ENCODE measurements at places on chromosomes 13 and 19. TPM values are rescaled to one million over a fixed set of nuclear protein-coding genes. Genes with fewer than 3 reads are reported as not detected.

- DNase-seq = peak; percentile 37
Measured at GRCh38 chr19:33316541-33317264, 14.4 kb upstream of the CEBPA start.

- DNase-seq = no peak
Measured at GRCh38 chr13:49608651-49609331, 19.5 kb upstream of the ARL11 start.

- no peak for DNase-seq
Measured at GRCh38 chr13:40164133-40164532, 502.3 kb downstream of the FOXO1 start.

GRCh38 chr13:99227909-99228688, 27.4 kb downstream of the UBAC2 start:
- DNase-seq = no peak

DNA sequence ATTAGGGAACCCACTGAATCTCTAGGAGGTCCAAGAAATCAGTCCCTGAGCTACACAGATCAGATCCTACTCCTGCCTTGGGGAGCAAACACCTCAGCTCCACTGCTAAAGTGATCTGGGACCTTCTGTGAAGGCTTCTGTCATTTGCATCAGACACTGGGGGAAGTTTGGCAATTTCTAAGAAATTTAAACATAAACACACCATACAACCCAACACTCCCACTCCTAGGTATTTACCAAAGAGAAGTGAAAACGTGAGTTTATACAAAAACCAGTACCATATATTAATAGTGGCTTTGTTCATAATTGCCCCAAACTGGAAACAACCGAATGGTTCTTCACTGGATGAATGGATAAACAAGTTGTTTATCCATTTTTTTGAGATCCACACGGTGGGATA, 7.3 kb upstream of the TYROBP start:
- DNase-seq = no peak

GRCh38 chr13:99008577-99008976, 30.7 kb upstream of the DOCK9 start:
- no peak for DNase-seq

GRCh38 chr13:25806264-25806974, 245.4 kb downstream of the SHISA2 start:
- DNase-seq = peak; percentile 70

- peak; percentile 61 for DNase-seq
Measured at GRCh38 chr19:46907880-46908279, 47.1 kb downstream of the ARHGAP35 start.

GRCh38 chr13:27535546-27535945, 84.8 kb downstream of the LNX2 start:
- no peak for DNase-seq

- DNase-seq = no peak
Measured at GRCh38 chr19:42330241-42330711, 4.8 kb downstream of the MEGF8 start.

DNA sequence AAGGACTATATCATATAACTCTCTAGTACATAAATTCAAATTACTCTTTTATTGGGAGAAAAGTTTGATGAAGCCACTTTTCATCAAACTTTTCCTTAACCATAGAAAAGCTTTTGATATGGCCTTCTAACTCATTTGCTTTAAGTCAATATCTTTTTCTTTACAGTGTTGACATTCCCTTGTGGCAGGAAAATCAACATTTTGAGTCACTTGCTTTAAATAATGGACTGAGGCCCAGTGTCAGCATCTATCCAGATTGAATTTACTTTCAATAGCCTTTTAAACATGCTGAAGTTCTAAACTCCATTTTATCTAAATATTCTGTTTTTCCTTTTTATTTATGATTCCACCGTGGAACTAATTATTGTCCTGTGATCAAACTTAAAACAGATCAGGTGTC, 62.7 kb downstream of the PCDH9 start:
- no peak for DNase-seq

DNA sequence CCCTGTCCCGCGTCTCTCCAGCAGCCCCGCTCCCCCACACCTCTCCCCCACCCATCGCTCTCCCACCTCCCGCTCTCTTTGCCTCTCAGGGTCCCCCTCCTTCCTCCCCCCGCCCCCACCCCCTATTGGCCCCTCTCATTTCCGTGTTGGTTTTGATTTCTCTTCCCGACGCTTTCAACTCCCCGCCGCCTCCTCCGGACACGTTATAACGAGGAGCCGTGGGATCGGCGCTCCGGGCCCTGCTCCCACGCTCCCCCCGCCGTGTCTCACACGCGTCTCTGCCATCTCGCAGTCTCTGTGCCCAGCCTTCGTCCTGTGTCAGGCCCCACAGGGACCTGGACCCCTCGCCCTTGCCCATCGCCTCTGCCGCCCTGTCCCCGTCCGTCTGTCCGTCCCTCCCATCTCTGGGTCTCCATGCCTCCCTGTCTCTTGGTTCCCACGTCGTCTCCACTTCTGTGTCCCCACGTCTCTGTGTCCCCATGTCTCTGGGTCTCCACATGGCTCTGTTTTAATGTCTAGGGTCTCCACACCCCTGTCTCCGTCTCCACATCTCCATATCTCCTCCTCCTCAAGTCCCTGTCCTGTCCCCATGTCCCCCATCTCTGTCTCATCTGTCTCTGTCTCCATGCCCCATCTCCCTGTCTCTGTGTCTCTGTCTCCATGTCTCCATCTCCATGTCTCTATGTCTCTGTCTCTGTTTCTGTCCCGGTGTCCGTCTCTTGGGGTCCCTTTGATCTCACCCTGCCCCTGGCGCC, 13.1 kb downstream of the ERFL start:
- DNase-seq = no peak

GRCh38 chr13:92510416-92510815, 716.2 kb upstream of the GPC6 start:
- no peak for DNase-seq

- DNase-seq = no peak
Measured at GRCh38 chr13:52652980-52653303, 306 bp downstream of the SUGT1 start.

- DNase-seq = peak; percentile 52
Measured at GRCh38 chr13:20197361-20197834, 4.7 kb upstream of the GJB2 start.

DNA sequence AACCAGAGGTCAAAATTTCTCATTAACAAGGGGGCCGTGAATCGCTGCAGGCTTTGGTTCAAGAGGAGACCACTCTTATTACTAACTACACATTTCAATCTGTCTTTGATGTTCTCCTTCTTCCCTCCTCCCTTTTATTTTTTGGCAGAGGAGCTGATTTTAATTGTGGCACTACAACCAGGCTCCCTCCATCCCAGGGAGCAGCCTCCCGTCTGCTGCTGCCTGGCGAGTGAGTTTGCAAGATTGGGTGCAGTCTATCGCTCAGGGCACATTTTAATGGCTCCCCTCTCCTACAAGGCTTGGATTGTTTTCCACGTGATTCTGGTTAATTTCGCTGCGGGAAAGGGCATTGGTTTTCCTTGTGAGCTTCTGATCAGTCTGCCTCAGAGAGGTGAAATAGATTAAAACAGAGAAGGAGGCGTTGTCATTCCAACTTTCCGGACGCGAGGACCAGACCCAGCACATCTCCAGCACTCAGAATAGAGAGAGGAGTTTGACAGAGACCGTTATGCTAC, 81.4 kb downstream of the KCTD15 start:
- DNase-seq = no peak

DNA sequence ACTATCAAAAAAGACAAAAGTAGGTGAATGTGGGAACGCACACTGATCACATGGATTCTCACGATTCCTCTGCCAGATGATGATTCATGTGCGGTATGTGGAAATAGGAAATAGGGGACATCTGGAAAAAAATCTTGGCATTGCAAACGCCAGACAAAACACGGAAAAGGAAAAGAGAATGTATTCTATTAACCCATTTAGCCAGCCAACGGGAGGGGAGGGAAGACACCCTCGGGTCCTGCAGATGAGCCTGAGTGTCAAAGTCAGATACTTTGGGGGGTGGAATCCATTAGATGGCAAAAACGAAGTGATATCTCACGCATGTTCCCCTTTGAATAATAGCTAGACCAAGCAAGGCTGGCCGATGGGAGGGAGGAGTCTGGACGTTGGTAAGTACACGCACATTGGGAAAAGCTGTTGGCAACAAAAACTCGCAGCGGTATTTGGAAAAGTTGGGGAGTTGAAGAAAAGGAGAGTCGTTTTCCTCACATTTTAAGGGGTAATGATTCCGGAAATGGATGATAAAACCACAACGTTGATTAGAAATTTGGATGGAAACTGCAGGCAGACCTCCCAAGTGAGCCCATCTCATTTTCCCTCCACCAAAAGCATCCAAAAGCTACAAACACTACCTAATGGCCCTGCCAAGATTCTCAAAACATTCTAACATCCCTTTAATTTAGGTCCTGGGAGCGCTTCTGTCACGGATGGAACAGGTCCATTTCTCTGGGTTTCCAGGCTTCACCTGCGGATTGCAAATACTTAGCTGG, 73.6 kb downstream of the COL4A1 start:
- DNase-seq = peak; percentile 98

DNA sequence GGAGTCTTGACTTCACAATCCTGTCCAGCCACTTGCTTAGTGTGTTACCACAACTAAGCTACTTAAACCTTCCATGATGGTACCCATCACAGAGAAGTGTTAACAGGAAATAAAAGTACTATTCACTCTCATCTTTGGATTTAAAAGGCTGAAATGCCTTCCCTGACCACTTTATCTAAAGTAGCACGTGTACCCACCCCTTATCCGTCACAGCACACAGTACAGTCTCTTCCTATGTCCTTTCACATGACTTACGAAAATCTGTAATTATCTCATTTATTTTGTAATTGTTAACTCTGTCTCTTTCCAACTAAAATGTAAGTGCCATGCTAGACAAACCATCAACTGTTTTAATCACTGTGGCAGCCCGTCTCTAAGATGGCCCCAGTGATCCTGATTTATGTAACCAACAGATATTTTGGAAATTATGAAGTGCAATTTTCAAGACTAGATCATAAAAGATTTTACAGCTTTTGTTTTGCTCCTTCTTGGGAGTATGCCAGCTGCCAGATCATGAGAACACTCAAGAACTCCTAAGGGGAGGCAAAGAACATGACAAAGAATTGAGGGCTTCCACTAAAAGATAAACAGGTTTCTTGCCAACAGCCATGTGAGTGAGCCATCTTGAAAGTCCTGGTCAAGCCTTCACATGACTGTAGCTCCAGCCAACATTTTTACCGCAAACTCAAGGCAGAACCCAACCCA, 44.9 kb downstream of the DIAPH3 start:
- no peak for DNase-seq

DNA sequence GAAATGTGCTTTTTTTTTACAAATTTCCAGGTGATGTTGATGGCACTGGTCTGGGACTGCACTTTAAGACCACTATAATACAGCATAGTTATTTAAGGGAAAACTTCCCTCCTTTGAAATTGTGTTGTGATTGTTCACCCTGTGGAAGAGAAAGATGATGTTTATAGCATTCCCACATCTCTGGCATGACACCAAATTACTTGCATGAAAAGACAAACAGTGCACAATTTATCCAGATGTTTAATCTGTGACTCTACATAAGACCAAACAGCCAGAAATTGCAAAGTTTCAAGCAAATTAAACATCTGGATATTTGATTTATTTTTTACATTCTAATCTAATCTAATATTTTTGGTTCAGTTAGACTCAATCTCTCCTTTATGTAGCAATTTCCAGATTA, 51.6 kb downstream of the UFM1 start:
- peak; percentile 47 for DNase-seq

MAU2 gene
- polyA plus RNA-seq = 40.4 TPM

GAS6 gene
- 38.5 TPM for polyA plus RNA-seq

NCR1 gene
- polyA plus RNA-seq = 0.10 TPM

RNF225 gene
- polyA plus RNA-seq = not detected

SUGP1 gene
- polyA plus RNA-seq = 33.3 TPM

ZNF675 gene
- polyA plus RNA-seq = 5.4 TPM

ZNF529 gene
- polyA plus RNA-seq = 12.7 TPM

CBARP gene
- polyA plus RNA-seq = 1.8 TPM

PRR12 gene
- 22.7 TPM for polyA plus RNA-seq

ZNF582 gene
- 4.8 TPM for polyA plus RNA-seq

KLK14 gene
- polyA plus RNA-seq = 0.28 TPM

FGF21 gene
- polyA plus RNA-seq = not detected

Data from muscle of leg (tissue), 16 donors.